Memory B cell (primary cell): ENCODE measurements at places on chromosomes 16 and 17.

GRCh38 chr16:26139091-26139490 is 447.3 kb downstream of the HS3ST4 start:
- DNase-seq = no peak

DNA sequence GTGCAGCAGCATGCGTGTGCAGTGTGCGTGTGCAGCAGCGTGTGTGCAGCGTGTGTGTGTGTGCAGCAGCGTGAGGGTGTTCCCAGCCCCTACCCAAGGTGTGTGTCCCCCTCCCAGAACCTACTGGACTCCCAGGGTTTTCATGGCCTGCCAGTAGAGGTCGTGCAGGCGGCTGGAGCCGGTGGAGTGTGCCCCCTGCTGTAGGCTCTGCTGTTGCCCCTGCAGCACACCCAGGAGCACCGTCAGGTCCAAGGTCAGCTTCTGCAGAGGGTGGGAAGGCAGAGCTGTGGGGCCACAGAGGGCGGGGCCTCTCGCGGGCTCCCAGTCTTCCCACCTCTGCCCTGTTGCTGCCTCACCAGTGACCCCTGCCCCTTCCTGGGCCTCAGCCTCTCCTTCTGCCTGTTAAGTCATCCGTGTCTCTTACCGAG is 14.9 kb downstream of the MYBBP1A start:
- no peak for DNase-seq

GRCh38 chr17:75270218-75270965 is 639 bp downstream of the MIF4GD start:
- DNase-seq = peak; percentile 30

GRCh38 chr17:66287911-66288310 is 14.5 kb upstream of the PRKCA start:
- no peak for DNase-seq

DNA sequence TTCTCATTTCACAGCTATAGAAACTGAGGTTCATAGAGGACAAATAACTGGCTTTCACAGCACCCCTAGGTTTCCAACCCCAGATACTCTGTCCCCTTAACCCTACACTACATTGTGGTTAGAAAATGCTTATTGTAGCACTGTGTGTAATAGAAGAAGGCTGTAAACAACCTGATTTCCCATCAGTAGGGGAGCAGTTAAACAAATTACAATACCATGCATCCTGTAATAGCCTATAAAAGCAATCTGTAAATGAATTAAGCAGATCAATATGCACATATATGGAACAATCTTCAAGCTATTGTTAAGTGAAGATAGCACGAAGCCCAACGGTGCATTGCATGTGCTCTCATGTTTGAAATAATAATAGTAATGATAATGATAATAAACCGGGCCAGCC is 39.2 kb upstream of the XPO6 start:
- no peak for DNase-seq

DNA sequence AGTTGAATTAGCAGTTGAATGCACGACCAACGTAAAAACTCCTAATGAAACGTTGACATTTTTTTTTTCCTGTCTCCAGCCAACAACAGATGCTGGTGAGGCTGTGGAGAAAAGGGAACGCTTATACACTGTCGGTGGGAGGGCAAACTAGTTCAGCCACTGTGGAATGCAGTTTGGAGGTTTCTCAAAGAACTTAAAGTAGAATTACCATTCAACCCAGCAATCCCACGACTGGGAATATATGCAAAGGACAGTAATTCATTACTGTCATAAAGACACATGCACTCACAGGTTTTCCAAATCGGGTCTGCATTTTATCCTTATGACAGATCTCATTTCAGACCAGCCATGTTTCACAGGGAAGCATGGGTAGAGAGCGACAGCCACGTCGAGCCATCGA is 3.5 kb upstream of the WFDC1 start:
- DNase-seq = no peak

GRCh38 chr17:34081269-34081668 is 173.8 kb upstream of the CCL2 start:
- DNase-seq = no peak
